T-helper 9 cell (primary cell): ENCODE measurements at places on chromosomes 6 and 20.

DNA sequence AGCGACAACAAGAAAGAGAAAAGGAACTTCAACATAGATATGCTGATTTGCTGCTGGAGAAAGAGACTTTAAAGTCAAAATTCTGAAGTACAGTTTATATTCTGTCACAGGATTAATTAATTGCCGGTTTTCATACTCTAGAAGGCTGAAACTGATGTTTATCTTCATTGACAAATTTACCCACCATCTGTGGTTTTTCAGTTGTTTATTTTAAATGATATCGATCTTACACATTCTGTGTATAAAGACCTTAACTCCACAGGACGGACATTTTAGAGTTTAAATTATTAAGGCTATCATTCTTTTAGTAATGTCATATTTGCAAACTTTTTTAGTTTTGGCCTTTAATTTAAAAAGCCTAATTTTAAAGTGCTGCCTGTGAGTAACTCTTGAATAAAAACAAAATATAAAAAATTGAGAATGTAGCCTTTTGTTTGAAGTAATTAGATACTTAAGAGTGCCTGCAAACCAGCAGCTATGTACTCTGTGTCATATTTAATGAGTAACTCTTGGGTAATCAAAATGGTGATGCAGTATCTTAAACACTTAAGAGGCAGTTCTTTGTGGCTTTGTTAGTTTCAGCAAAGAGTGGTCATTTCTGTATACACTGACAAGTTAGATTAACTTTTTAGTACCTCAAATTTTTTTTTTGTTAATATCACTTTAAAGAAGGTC is 59.3 kb downstream of the CDC5L start:
- no peak for DNase-seq

DNA sequence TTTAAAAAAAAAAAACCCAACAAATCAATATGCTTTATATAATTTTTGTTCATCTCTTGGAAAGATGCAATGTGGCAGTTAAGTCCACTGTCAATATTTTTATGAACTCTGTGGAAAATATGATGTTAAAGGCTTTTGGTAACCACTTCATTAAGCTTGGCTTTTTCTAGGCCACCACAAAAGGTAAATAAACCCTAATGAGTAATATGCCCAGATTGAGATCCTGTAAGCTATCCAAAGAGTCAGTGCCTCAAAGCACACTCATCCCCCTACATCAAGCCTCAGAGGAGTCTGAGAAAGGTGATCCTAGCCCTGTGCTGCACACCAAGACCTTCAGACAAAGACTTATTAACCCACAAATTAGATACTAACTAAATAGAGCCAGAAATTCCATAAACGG is 121.1 kb downstream of the CDC5L start:
- no peak for DNase-seq

DNA sequence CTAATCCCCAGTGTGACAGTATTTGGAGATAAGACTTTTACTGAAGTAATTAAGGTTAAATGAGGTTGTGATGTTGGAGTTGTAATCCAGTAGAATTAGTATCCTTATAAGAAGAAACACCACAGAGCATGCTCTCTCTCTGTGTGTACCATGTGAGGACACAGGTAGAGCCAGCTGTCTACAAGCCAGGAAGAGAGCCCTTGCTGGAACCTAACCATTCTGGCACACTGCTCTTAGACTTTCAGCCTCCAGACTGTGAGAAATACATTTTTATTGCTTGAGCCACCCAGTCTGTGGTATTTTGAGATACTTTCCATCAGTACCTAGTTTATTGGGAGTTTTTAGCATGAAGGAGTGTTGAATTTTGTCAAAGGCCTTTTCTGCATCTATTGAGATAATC is 110.2 kb downstream of the PHF3 start:
- no peak for DNase-seq

GRCh38 chr20:37295595-37295994 is 6.1 kb downstream of the MANBAL start:
- no peak for DNase-seq

GRCh38 chr6:116651916-116652315 is 16.6 kb downstream of the ZUP1 start:
- no peak for DNase-seq

DNA sequence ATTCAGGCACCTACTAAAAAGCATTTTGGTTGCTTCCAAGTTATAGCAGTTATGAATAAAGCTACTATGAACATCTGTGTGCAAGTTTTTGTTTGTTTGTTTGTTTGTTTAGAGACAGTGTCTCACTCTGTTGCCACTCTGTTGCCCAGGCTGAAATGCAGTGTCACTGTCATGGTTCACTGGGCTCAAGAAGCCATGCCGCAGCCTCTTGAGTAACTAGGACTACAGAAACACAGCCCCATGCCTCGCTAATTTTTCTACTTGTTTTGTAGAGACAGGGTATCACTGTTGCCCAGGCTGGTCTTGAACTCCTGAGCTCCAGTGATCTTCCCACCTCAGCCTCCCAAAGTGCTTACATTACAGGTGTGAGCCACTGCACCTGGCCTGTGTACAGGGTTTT is 795.9 kb downstream of the EPHA7 start:
- no peak for DNase-seq

GRCh38 chr6:131191590-131191989 is 56.3 kb downstream of the AKAP7 start:
- no peak for DNase-seq

- DNase-seq = no peak
Measured at GRCh38 chr6:18166312-18167036, 11.3 kb downstream of the KDM1B start.

DNA sequence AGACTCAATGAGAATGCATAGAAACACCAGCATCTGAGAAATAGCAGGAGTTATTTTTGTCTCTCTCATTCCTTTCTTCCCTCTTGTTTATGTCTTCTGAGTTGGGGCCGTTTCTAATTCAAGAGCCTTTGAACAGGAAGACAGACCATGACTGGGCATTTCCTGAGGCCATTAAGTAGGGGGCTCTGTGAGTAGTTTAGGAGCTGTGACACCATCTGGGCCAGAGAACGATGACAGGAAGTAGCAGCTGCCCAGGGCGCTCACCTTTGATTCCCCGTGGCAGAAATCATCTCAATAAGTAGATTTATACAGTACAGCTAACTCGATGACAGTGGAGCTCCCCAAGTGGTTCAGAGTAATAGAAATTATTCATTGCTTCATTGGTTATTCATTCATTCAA is 298.4 kb upstream of the PLN start:
- no peak for DNase-seq

GRCh38 chr6:159522877-159523547 is 170.0 kb downstream of the SOD2 start:
- no peak for DNase-seq
